ENCODE measurements at places on chromosomes 11 and 22. TPM values are rescaled to one million over a fixed set of nuclear protein-coding genes. Genes with fewer than 3 reads are reported as not detected.

- peak; percentile 94 for DNase-seq
These were observed at the start of gene PSMD13 for GRCh38 chr11:236774-237767. Gene PSMD13 (plus strand): TSS chr11:236976. CDS start chr11:237050, 74 bp downstream.

DNA sequence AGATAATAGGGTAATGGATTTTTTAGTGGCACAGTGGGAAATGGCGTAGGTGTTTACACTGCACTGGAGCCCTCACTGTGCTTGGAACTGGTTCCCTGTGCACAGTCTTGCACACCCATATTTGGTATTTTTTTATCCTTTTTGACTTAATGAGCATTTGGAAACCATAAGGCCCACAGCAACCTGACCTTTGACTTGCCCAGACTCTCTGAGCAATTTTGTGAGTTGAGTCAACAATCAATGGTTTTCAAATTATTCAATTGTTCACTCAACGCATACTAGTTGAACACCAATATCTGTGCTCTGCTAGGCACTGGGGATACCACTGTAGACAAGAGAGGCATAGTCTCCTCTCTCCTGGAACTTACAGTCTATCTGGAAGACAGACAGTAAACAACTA, 14.3 kb downstream of the CD44 start:
- DNase-seq = no peak

DGKZ gene
- polyA plus RNA-seq = 42.9 TPM

GAL gene
- polyA plus RNA-seq = 15.5 TPM

KRTAP5-8 gene
- polyA plus RNA-seq = 0.26 TPM

DNA sequence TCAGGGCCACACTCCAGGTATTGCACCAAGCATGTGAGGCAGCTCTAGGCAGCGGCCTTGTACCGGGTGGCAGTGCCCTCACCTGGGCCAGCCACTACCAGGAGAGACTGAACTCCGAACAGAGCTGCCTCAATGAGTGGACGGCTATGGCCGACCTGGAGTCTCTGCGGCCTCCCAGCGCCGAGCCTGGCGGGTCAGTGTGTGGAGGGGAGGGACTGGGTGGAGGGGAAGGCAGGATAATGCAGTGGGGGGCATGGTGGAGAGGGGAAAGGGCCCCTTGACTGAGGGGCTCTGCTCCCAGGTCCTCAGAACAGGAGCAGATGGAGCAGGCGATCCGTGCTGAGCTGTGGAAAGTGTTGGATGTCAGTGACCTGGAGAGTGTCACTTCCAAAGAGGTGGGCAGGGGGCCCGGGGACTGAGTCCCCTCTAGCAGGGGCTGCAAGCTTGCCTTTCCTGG, 4.2 kb downstream of the SSH3 start:
- DNase-seq = no peak

- DNase-seq = peak; percentile 47
These were observed 85.9 kb downstream of the SBF2 start for GRCh38 chr11:10208131-10208575.

LIF gene
- 14.8 TPM for polyA plus RNA-seq

GRCh38 chr11:1117992-1118391, 39.8 kb upstream of the MUC5AC start:
- DNase-seq = no peak

GRCh38 chr11:120385110-120385509, 48.9 kb downstream of the ARHGEF12 start:
- no peak for DNase-seq

DNA sequence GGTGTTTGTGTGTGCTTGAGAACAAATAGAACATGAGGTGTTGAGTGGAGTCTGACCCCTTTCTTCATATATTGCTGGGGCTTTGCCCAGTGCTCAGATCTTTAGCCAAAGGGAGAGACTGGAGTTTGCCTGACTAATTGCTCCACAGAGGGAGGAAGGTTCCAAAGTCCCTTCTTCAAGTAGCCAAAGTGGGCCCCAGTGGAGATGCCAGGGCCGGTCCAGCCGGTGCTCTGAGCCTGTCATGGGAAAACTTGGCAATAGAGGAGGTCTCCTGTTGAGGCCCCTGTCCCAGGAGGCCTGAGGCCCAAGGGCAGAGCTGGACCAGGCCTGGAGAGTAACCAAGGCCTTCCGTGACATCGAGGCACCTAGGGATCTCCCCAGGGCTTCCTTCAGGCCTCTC, 112.3 kb downstream of the DSCAML1 start:
- peak; percentile 67 for DNase-seq

DNA sequence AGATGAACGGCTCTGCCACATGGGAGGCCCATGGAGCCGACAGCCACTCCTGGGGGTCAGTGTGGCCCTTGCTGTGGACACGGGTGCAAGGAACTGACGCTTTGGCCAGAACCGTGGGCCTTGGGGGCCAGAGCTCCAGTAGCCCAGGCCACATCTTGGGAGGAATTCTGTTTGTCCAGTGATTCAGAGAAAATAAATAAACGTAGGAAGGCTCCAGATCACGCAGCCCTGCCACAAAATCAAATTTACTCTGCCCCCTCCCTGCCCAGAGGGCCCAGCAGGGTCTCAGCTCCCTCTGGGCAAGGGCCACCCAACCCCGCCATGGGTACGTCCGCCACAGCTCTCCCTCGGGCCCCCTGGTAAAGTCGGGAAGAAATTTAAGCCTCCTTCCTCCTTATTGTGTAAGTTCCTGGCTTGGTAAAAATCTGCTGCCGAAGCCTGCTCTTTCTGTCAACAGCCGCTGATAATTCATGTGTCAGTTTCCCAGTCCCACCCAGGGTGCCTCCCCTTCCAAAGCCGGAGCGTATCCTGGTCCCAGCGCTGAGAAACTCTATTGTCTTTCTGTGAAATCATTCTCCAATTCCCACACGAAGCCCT, 6.9 kb upstream of the MUC5AC start:
- DNase-seq = peak; percentile 39
